ENCODE measurements at places on chromosomes 13 and 19.
A peak's percentile ranks its signal among the peaks of the same experiment; 100 is the strongest.

GRCh38 chr13:101552286-101552685 is 99.8 kb downstream of the ITGBL1 start:
- no peak for DNase-seq

DNA sequence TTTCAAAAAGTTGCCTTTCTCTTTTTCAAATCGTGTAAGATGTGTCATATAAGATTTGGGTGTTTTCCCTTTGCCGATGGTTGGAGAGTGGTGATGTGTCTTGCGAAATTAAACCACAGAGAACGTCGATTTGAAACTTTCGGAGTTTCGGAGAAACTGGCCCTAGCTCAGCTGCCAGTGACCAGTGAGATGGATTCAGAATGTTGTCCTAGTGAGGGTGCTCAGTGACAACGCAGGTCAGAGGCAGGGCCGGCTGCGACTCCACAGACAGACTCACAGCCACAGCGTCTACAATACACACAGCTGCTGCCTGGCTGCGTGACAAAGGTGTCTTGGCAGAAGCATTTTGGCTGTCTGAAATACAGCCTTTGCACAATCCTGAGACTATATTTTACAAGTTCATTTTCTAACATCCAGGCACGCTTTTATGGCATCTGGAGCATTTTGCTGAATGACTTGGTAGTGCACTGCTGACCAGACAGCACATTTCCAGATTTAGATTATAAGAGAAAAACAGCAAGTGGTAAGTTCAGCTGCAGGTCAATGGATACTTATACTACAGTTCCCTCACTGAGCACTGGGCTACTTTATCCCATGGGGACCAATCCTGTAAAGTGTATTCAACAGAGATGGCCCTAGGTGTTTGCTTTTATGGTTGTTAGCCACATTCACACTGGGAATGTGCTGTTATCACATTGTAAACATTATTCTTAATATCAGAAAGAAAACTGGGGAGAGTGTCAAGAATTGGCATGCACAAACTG is 207.5 kb downstream of the KCNRG start:
- DNase-seq, result no peak

GRCh38 chr19:37991176-37991835 is 84.3 kb downstream of the SIPA1L3 start:
- no peak for DNase-seq

GRCh38 chr13:100106005-100106404 is 17.1 kb downstream of the PCCA start:
- no peak for DNase-seq

DNA sequence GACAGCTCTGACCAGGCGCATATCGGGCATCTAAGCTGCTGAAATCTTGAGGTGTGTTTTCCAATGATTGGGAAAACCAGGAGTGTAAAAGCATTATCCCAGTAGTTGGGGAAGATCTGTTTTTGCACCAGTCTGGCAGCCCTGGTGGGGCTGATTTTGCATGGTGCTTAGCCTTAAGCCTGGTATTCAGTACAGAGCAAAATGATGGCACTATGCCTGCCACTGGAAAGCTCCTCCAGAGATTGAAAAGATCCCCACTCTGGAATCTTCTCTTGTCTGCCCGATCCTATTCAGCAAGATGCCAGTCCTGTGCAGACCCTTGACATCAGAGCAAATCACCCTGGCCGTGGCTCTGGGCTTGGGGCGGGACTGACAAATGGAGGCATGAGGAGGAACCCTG is 44.7 kb upstream of the SIAH3 start:
- no peak for DNase-seq

DNA sequence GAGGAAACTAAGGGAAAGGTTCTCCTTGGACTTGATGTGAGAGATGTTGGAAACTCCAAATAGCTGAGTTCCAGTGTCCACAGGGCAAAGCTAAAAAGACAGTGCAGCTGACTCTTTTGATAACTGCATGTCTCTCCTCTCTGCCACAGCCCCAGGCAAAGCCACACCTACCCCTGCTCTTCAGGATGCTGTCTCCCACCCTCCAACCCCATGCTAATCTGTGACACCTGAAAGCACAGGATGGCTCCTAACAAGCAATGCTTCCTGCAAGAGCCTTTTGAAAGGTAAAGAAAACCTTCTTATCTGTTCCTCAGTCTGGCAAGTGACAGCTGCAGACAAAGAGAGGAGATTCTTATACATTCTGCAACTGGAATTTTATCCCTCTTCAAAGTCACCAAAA is 14.5 kb downstream of the SLC46A3 start:
- no peak for DNase-seq

GRCh38 chr13:30094015-30094414 is 213.3 kb downstream of the KATNAL1 start:
- DNase-seq, result no peak

DNA sequence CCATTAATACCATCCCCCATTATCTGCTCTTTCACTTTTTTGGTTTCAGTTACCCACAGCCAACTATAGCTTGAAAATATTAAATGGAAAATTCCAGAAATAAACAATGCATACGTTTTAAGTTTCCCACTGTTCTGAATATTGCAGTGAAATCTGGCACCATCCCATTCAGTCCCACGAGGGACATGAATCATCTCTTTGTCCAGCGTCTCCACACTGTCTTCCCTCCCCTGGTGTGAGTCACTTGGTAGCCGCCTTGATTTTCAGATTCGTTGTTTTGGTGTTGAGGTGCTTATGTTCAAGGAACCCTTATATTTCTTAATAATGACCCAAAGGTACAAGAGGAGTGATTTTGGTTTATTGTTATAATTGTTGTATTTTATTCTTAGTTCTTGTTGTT is 246.1 kb downstream of the DCT start:
- no peak for DNase-seq

GRCh38 chr13:33367926-33368325 is 82.4 kb upstream of the STARD13 start:
- no peak for DNase-seq

GRCh38 chr19:6236310-6237291 is 43.2 kb downstream of the MLLT1 start:
- DNase-seq, result no peak

DNA sequence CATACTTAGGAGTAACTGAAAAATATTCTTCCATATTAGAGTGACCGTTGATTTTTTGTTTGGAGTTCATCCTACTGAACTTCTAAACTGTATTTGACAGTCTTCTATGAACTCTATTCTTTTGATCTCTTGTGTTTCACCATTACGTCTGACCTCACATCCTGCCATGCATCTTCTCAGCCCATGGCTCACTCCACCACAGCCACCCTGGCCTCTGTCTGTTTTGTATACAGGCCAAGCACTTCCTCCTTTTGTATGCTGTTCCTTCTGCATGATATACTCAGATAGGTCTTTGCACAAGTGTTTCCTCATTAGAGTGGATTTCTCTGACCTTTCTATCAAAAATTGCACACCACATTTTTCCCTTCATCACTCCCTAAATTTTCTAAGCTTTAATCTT is 119.9 kb downstream of the MAB21L1 start:
- DNase-seq, result no peak

DNA sequence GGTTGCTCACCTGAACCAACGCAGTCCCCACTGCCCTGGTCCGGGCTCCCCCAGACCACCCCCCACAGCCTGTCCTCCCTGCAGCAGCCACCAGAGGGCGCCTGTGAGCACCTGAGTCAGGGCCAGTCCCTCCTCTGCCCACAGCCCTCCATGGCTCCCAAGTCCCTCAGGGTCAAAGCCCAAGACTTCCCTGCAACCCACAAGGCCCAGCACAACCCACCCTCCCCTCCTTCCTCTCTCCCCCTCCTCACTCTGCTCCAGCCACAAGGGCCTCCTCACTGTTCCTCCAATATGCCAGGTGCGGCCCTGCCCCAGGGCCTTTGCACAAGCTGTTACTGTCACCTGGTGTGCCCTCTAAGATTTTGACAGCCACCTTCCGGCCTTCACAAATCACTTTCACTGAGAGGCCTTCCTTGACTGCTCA is 10.9 kb downstream of the GNA15 start:
- DNase-seq, result peak; percentile 58

All from activated T-helper 1 cell treated with Interleukin-2 at 50 U/mL for 16 hours (primary cell).